Large intestine (tissue), 12 donors: ENCODE measurements at places on chromosomes 3 and 15.

DNA sequence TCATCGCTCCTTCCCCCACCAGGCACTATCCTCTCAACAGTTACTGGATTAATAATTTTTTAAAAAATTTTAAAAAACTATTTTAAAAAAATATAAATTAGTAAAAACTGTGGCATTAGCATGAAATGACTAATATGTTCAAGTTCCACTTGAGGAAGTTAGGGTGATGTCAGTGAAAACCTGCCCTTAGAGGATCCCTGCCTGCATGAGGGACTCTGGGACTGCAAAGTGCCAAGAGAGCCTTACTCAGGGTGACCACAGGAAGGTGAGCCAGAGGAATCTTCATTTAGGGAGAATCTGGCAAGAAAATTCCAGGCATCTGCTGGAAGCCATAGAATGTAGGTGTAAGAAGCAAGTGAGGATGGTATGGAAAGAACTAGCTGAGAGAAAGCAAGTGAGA lies 157.7 kb upstream of the BCL6 start:
- DNase-seq = no peak

DNA sequence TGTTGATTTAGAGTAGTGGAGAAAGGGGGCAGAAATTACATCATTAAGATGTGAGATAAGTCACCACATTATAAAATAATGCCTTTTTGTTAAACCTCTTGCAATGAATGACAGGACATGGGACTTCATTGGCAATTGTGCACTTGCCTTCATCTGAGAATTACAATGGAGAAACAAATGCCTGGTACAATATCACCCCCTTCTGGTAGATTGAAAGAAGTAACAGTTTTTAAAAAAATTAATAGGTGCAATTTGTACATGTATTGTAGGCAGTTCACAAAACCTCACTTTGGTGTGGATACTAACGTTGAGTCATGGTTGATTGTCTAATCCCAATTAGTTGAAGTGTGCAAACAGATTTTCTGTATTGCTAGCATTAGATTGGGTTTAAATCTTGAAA lies 4.6 kb upstream of the P2RY14 start:
- peak; percentile 44 for DNase-seq

DNA sequence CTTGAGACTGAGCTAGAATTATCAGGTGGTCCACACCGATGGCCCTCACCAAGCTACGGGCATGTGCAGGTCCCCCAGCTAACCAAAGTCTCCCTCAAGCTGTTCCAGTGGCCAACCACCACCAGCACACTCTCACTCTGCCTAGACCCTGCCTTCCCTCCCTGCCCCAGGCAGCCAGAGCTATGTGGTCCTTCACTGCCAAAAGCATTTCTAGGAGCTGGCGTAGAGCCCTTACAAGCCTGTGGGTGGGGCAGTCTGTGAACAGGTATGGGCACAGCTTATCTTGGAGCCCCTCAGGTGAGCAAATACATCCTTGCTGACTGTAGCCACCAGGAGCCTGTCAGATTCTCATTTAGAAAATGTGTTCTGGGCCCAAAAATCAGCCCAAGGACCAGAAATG lies 159.8 kb upstream of the PPP2R3A start:
- no peak for DNase-seq

DNA sequence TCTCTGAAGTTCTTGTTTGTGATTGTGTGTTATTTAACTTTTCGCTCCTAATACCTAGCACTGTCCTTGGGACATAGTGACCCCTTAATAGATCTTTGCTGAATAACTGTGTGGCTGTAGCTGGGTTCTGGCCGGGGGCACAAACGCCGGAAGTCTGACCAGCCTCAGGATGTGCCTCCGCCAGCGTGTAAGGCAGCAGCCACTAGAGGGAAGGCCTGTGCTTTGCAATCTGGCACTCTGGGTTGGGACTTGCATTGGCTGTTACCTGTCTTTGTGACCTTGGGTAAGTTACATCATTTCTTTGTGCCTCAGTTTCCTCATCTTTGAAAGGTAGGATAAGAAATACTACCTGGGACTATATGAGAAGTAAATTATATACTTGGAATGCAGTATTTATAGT lies 158.7 kb downstream of the GHSR start:
- no peak for DNase-seq

DNA sequence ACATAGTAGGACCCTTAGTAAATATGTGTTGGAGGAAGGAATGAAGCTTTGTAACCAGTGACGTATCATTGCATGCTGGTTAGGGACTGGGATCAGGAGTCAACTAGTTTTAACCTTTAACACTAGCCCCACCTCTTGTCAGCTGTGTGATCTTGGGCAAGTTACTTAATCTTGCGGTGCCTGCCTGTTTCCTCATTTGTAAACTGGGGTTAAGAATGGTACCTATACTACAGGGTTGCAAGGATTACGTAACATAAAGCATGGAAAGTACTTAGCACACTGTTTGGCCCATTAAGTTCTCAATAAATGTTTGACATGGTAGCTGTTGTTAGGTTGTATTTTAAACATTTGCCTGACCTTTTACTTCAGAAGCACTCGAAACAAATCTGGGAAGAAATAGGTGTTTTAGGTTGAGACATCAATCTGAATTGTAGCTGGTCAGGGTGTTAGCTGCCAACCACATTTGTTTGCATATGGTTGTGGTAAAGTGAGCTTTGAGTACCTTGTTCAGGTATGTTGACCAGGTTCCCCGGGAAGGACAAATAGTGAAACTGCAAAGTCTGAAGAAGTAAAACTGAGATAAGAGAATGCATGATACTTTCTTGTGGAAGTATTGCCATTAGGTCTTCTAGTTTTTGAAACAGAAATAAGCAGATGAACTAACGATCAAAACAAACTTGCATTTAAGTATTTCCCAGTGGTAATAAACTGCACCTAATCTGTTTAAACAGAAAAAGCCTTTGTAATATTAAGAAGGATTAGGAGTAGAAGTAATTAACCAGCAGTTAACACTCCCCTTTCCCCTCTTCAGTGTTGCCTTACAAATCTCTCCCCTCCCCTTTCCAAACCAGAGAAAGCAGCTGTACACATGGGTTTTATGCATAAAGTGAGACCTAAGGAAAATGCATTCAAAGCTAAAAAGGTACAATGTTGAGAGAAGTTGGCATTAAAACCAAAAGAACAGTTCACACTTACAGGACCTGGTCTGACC lies 25.8 kb upstream of the SCAANT1 start:
- peak; percentile 71 for DNase-seq

- DNase-seq = no peak
Measured at GRCh38 chr3:79396595-79396994, 371.2 kb downstream of the ROBO1 start.

- no peak for DNase-seq
Measured at GRCh38 chr15:48447058-48447457, 115.8 kb downstream of the DUT start.

DNA sequence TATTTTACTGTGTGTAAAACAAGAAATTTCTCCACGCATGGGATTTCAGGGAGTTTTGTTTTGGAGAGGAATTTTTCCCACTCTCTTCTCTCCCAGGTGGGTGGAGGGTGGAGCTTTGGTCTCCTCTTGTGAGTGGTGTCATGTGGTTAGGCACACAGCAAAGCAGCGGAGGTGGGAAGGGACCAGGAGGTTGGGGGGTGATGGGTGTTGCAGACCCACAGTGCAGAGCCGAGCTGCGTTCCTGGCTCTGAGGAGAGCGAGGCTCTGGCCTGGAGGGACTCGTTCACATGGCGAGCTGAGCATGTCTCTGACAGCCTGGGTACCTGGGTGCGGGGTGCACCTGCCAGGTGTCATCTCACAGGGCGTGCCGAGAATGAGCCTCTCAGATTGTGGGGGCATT lies 87.8 kb downstream of the RYR3 start:
- DNase-seq = no peak

GRCh38 chr3:128094295-128095151 lies 29.1 kb downstream of the RUVBL1 start:
- no peak for DNase-seq

DNA sequence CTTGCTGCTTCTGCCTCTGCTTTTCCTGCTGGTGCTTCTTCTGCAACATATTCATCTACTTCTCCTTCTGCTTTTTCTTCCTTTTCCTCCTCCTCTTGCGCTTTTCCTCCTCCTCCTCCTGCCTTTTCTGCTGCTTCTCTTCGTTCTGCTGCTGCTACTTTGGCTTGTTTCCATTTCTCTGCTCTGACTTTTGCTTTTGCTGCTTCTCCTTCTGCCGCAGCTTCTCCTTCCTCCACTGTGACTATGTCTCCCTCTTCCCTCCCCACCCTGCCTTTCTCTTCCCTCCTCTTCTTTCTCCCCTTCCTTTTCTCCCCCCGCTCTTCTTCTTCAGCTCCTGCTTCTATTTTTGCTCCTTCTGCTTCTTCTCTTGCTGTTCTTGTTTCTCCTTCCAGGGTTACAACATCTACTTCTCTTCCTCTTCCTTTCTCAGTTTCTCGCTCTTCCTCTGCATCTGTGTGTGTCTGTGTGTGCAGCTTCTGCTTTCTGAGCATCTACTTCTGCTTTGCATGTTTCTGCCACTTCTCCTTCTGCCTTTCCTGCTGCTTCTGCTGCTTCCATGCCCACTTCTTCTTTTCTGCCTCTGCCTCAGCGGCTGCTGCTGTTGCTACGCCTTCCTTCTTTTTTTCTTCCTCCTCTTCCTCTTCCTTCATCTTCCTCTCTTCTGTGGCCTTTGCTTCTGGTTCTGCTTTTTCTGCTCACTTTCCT lies 51.4 kb downstream of the FAM43A start:
- no peak for DNase-seq

- DNase-seq = no peak
Measured at GRCh38 chr15:77681362-77681761, 48.6 kb upstream of the LINGO1 start.

DNA sequence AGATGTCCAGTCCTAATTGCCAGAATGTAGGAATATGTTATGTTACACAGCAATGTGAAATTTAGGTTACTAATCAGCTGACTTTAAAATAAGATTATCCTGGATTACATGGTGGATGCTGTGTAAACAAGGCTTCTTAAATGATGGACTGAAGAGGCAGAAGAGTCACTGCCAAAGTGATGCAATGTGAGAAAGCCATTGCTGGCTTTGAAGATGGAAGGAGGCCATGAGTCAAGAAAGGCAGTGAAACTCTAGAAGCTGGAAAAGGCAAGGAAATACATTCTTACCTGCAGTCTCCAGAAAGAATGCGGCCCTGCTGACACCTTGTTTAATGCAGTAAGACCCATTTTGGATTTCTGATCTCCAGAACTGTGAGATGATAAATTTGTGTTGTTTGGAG lies 179.1 kb upstream of the ZPLD1 start:
- DNase-seq = no peak

GRCh38 chr3:98188545-98188944 lies 22.0 kb downstream of the OR5H15 start:
- no peak for DNase-seq

- DNase-seq = peak; percentile 16
Measured at GRCh38 chr15:100114571-100114970, 227.2 kb downstream of the ADAMTS17 start.

DNA sequence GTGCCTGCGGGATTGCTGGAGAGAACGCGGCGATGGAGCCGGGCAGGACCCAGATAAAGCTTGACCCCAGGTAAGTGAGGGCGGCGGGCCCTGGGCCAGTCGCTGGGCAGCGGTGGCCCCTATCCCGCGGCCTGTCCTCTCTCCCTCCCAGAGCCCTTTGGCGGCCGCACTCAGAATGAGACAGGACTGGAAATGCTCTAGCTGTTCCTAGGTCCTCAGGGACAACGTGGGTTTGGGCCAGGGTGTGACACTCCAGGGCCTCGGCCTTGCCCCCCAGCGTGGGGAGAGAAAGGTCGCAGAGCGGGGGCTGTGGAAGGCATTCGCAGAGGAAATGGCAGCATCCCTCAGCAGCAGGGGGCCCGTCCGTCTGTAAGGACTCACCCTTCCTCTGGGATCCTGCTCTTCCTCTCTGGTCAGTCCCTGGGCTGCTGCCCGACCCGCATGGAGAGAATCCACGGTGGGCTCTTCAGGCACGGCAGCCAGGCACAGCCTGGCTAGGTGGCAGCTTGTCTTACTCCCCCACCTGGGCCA lies 412 bp downstream of the SLC51A start:
- no peak for DNase-seq

GRCh38 chr15:78811825-78812183 lies 540 bp upstream of the ADAMTS7 start:
- no peak for DNase-seq

GRCh38 chr15:39690881-39691634 lies 91.6 kb downstream of the FSIP1 start:
- peak; percentile 10 for DNase-seq
